ENCODE measurements at places on chromosomes 16 and 17.

DNA sequence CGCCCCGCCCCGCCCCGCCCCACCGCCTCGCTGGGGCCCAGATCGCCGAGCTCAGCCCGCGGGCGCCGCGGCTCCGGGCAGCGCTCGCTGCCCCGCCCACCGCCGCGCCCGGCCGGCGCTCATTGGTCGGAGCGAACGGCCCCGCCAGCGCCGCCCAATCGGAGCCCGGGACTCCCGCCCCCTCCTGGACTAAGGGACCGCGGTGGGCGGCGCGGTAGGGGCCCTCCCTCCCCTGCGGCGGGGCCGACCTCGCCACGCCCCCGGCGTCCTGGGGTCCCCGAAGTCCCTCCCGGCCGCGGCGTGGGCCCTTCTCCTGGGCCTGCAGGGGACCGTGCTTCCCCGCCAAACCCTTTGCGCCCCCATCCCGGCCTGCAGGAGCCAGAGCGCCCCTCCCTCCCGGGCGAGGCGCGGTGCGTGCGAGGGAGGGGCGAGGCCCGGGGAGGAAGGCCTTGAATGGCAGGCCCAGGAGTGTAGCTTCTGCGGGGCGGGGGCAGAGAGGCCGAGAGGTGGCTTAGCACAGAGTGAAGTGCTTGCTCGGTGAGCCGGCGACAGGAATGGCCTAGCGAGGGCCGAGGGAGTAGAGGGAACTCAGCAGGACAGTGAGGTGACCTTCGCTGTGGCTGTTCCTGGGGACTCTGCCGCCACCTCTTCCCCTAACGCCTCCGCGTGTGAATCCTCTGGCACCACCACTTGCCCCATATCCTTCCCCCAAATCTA, at the start of gene CAMKK1:
TSS of gene CAMKK1 (minus strand) at position 51 of the 717 bp plus-strand sequence. CDS start 7,366 bp downstream, outside the sequence.
- DNase-seq = peak; percentile 94

DNA sequence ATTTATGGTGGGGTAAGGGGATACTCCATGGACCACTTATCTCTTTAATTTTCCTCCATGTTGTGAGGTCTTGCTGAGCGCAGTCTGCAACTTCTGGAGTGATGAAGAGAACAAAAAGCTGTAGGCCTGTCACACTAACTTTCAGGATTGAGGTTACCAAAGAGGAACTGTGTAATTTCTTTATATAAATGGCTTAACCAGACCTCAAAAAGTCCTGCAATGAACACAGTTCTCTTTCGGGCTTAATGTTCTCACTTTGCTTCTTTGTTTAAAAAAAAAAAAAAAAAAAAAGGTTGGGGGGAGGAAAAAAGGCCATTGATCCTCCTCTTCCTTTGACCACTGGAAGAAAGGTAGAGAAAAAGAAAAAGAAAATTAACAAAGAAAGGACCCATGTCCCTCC, 86.8 kb upstream of the SOX9 start:
- no peak for DNase-seq

- DNase-seq = no peak
Observed at GRCh38 chr16:53855511-53855910, 151.6 kb downstream of the FTO start.

DNA sequence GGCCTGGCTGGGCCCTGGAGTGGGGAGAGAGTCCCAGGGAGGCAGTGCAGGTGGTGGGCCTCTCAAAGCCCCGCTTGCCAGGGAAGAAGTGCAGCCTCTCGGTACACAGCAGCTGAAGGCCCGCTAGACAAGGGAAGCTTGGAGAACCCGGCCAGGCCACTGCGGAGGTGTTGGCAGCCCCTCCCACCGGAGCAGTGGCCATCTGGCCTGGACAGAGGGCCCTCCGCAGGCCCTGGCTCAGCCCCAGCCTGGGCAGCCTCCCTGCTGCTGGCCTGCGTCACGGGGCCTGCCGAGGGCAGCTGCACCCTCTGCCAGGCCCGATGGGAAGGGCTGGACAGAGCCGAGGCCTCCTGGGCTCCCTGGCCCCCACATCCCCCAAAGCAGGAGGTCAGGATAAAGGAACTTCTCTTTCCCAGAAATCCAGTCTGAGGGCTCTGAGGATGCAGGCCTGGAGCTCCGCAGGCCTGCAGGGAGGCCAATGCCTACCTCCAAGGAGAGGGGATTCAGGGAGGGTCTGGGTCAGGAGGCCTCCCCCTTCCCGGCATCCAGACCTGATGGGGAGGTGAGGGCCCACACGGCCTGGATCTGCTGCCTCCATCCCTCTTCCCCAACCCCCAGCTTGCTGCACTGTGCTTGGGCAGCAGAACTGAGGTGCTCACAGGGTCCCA, 4.3 kb downstream of the SPPL2C start:
- no peak for DNase-seq

DNA sequence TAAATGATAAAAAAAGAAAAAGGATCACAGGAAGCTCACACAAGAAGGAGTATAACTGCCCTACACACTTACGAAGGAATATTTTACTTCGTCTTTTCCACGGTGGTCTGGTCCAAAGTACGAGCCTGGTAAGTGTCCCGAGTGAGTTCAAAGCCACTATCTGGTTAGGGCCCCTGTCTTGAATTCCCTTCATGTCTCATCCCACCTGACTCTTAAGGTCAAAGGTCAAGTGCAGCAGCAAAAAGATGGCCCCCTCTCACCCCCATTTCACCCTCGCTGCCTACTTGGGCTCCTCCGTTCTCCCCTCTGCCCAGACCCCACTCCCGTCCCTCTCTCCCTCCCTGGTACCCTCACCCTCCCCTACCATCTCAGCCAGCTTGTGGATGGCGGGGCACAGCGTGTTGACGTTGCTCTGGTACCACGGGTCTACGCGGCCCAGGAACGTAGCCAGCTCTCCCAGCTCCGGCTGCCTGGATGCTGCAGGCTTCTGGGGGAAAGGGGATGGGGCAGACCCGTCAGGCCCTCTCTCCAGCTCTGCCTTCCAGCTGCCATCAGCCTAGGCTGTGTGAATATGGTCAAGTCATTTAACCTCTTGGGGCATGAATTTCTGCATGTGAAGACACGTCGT, 27.8 kb upstream of the MFSD6L start:
- no peak for DNase-seq

GRCh38 chr17:60901242-60901641, 223.6 kb downstream of the BCAS3 start:
- no peak for DNase-seq

- DNase-seq = no peak
Observed at GRCh38 chr17:183021-183420, 1.6 kb upstream of the DOC2B start.

DNA sequence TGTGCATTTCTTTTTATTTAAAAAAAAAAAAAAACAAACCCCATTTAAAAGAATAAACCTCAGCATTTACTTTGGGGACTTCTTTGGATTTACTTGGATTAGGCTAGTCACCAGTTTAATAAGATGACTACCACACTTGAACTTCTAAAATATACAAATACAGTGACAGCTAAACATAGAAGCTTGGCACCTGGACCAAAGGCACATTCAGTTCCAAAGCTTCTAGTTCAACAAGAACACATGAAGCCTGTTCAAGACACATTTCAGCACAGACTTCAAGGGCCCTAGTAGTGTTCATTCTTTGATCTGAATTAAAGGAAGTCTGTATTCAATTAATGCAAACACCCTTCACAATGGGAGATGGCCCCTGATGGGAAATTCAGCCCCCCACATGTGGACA, 11.6 kb upstream of the ROGDI start:
- peak; percentile 63 for DNase-seq

DNA sequence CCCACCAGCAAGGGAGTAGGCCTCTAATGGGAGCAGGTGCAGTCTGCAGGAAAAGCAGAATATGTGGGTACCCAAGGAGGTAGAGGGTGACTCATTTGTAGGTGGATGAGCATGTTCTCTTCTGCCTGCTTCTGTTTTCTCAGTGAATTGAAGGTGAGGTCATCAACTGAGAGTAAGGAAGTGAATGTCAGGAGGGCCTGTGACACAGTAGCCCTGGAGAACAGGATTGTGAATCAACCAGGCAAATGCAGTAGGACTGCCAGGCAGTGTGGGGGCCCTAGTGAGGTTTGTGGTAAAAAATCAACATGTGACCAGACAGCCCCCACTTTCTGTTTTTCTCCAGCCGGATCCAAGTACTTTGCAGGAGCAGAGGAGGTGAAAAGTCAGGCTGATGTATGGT, 150.5 kb upstream of the SOX9 start:
- no peak for DNase-seq

GRCh38 chr17:58587713-58588117, 73.3 kb upstream of the MTMR4 start:
- peak; percentile 43 for DNase-seq

GRCh38 chr16:10138881-10139280, 43.3 kb downstream of the GRIN2A start:
- DNase-seq = no peak

DNA sequence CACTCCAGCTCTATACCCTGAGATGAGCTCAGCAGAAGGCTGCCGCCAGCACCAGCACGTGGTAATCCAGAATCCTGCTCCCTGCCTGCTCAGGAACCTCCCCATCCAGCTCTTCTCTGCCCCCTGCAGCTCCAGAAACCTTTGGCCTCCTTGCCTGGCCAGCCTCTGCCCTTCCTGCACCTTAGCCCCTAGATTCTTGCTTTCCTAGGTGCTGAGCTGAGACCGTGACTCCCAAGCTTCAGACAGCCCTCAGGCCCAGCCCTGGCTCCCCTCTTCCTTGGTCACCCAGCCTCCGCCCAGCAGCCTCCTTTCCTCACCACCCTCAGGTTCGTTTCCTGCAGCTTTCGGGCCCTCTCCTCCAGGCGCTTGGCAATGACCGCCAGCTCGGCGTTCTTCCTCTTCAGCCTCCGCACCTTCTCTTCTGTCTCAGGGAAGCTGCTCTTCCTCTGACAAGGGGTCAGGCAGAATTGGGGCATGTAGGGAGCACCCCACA, 2.6 kb downstream of the TSPOAP1 start:
- peak; percentile 16 for DNase-seq

GRCh38 chr17:66476014-66476413, 173.6 kb downstream of the PRKCA start:
- no peak for DNase-seq

- no peak for DNase-seq
Observed at GRCh38 chr17:745406-745805, 6.7 kb downstream of the GEMIN4 start.

DNA sequence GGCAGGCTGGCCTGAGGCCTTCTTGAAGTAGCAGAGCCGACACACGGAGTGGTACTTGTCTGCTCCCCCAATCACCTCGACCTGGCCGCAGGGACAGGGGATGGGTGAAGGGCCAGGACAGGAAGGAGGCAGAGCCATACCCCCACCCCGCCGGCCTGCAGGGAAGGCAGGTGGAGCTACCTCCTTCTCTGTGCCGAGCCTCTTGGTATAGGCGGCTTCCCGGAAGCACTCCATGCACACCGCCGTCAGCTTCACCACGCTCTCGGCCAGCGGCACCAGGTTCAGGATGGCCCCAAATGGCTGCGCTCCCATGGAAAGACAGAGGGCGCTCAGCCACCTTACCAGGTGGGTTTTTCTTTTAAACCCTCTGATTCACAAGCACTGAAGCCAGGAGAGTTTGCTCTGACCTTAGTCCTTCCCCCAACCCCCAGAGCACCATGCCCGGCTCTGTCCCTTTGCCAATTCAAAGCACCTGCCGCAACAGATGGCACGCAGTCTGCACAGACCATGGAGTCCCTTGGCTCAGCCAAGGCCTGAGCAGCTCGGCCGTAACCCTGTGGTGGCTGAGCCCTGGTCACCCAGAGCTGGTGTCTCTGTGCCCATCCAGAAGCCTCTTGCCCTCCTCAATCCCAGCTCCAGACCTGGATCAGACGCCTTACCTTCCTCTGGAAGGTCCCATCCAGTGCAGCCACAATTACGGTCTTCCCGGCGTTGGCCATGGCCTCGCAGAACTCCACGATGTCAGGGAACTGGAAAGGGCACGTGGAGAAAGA, 6.7 kb downstream of the SYNGR2 start:
- no peak for DNase-seq

- DNase-seq = no peak
Observed at GRCh38 chr16:50441486-50442157, 72.8 kb upstream of the BRD7 start.

- DNase-seq = no peak
Observed at GRCh38 chr17:64259922-64260321, 3.1 kb downstream of the TEX2 start.

GRCh38 chr16:19001788-19002187, 18.1 kb downstream of the TMC7 start:
- DNase-seq = no peak
